ENCODE measurements at places on chromosomes 3 and 15.

- DNase-seq = peak; percentile 87
These were observed 19.8 kb upstream of the ACOX2 start for GRCh38 chr3:58556761-58557221.

GRCh38 chr3:194101592-194102432 is 34.1 kb upstream of the HES1 start:
- DNase-seq = no peak

DNA sequence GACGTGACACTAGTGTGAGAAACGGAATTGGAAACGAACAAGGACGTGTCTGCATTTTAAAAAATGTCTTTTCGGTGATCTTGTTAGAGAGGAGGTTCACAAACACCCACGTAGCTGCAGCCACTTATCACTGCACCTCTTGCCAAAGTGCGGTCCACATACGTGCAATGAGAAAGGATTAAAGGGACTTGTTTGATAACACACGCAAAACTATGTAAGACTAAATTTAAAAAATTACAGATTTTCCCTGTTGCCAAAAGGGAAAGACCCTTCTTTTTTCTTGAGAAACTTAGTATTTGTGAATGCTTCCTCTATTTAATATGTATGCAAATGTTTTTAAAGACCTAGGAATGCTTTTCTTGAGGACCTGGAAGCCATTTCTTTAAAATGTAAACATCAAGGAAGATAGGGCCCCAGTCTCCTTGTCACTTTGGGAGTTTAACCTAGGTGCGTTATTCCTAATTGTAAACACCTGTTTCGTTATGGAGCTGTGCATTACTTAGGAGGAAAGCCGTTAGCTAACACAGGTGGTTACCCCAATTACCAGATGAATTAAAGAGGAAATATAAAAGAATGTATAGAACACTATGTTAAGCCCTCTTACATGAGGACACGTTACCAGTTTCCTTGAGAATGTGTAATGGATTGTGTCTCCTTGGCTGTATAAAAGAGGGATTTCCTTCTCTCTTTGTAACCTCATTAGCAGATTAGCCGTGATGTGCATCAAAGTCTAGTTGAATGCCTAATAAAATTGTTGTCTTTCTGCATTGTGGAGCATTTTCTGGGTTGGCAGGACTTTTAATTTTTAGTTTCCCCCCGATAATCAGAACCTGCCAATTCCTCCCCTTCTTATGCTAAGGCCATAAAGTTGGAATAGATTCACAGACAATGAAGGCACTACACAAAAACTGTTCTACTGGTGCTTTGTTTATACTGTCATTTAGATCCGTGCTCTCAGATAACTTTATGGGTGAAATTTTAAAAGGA is 1.0 kb downstream of the LEKR1 start:
- no peak for DNase-seq

GRCh38 chr3:189222927-189223636 is 51.3 kb downstream of the TPRG1 start:
- DNase-seq = no peak

- no peak for DNase-seq
These were observed 9.0 kb downstream of the TMEM43 start for GRCh38 chr3:14133876-14134275.

DNA sequence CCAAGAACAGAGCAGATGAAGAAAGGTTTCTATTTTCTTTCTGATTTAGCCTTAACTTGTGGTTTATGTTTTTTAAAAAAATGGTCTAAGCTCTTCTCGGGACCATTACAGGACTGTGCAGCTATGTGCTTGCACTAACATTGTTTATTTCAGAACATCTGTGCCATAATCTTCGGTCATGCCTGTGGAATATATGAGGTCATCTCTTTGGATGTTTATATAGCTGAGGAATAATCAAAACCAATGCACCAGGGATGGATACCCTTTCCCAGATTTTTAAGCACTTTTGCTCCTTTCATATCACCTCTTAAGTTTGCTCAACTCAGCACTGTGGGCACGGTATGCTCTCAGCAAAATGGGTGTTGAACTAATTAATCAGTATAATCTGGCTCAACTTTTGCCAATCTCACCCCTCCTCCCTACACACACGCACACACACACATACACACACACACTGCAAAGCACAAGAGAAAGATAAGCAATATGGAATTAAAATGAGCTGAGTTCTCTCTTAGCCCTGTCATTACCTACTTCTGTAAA is 268.5 kb upstream of the TMC3 start:
- no peak for DNase-seq

GRCh38 chr15:90201130-90201943 is at the start of gene SEMA4B:
SEMA4B (plus strand) TSS chr15:90201330; CDS start chr15:90201579, 249 bp downstream.
- DNase-seq = no peak

DNA sequence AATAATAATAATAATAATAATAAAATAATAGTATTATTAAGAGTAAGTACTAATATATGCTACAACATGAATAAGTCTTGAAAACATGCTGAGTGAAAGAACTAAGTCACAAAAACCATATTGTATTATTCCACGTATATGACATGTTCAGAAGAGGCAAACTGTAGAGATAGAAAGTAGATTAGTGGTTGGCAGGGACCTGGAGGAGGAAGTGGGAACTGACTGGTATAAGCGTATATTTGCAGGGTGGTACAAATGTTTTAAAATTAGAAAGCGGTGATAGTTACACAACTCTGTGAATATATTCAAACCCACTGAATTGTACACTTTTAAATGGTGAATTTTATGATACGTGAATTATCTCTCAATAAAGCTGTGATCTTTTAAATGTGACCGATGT is 32.8 kb downstream of the LRRK1 start:
- DNase-seq = no peak

- no peak for DNase-seq
These were observed 34.5 kb downstream of the ZFAND6 start for GRCh38 chr15:80093854-80094418.

GRCh38 chr3:112619295-112619694 is 21.6 kb downstream of the CCDC80 start:
- no peak for DNase-seq

GRCh38 chr15:90988296-90988695 is 6.0 kb downstream of the PRC1 start:
- DNase-seq = no peak

GRCh38 chr3:73188707-73189106 is 127.2 kb downstream of the EBLN2 start:
- no peak for DNase-seq

DNA sequence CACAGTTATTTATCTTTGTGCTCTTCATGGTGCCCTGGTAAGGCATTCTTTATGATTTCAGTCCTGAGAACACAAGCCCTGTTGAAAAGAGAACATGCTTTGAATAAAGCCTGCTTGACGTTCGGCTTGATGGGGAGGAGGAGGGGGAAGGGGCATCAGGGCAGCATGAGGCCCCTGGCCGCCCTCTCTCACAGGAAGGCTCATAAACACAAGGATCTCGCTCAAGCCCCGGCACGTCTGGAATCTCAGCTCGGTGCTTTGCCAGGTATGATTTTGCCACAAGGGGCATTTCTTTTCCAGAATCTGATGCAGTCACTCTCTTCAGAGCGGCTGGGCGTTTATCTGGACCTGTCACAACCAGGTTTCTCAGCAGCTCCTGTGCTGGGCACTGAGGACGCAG is 129.4 kb downstream of the DNAJB8 start:
- DNase-seq = no peak

- no peak for DNase-seq
These were observed 467.7 kb downstream of the FGF12 start for GRCh38 chr3:192259661-192260060.

DNA sequence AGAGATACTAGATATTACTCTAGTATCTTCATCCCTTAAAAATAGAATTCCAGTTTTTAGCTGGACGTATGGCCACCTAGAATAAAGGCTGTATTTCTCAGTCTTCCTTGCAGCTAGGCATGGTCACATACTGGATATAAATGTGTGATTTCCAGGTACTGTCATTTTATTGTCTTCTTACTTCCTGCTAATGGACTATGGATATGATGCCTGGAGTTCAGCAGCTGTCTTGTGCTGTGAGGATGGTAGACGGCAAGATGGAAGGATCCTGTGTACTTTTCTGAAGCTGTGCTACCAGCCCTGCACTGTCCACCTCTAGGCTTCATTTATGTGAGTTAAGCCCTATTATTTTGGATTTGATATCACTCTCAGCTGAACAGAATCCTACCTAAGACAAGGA is 83.4 kb downstream of the EBLN2 start:
- DNase-seq = no peak

DNA sequence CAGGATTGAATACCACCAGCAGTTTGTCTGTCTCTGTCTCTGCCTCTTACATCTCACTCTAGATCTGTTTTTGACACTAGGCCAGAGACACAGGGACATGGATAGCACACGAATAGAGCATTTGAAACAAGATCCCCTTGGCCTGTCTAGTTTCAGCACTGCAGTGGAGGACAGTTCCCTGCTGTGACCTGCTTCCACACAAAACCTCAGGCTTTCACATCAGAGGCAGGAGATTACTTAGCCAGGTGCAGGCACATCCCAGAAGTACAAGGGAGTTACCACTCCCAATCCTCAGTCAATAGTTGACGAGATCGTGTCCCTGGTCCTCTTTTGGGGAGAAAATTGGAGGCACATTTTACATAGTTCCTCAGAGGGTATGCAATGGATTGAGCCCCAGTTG is 34.0 kb upstream of the CCK start:
- DNase-seq = no peak

- no peak for DNase-seq
These were observed 20.4 kb downstream of the NRROS start for GRCh38 chr3:196659901-196660351.

DNA sequence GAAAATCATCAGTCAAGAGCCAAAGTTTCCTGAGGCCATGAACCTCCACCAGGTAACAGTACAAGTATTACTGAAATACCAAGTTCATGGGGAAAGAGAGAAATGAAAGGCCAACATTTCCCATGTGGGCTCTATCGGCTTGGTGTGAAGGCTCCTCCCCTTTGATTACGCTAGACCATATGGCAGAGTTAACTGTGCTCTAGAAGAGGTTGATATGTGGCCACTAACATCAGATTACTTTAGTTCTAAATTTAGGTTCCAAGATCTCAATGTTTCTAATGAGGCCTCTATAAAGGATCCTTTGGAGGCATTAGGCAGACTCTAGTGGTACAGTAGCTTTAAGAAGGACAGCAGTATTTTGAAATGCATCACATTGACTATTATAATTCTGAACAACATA is 127.1 kb downstream of the SEMA6D start:
- DNase-seq = no peak

DNA sequence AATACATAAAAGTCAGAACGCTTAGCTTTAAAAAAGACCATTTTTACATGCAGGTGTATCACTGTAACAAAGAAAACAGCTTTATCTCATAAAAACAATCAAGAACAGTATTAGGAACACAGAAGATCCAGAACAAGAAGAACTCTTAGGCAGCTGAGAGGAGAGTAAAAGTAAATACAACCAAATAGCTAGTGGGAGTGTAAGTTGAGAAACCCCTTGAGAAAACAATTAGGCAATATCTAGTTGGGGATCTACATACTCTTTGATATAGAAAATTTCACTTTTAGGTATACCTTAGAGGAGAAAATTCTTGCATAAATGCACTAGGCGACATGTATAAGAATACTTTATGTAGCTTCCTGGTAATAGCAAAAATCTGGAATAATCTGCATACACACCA is 7.5 kb downstream of the TMF1 start:
- DNase-seq = no peak

- DNase-seq = no peak
These were observed 407.6 kb downstream of the ZIC1 start for GRCh38 chr3:147816752-147817151.

DNA sequence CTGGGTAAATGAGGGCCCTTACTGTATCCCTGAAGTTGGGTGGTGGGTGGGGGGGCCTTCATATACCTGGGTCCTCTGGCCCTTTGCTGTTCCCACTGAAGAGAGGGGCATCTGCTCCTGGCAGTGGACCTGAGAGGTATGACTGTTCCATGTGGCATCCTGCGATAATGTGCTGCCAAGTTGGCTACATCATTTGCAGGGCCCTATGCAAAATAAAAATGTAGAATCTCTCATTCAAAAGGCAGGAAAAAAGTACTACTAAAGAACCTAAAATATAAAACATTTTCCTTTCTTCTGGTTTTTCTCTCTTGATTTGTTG is 49.2 kb upstream of the RYK start:
- no peak for DNase-seq

GRCh38 chr15:93500155-93500554 is 411.1 kb upstream of the RGMA start:
- DNase-seq = no peak

Data from vagina (tissue), 2 donors.